ENCODE measurements at places on chromosomes 3 and 15.

DNA sequence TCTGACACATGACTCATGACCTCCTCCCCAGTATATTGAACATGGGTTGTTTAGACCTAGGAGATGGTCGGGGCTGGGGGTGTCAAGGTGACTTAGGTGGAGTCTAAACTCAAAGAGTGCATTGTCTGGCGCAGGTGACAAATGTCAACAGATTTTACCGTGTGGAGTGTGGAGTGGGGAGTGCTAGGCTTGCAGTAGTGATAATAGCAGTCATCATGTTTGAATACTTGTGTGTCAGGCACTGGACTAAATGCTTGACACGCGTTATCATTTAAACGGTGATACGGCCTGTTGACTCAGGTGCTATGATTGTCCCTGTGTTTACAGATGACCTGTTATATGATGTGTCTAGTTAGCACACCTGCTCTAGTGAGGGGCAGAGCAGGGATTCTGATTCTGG lies 30.8 kb downstream of the MUC20 start:
- DNase-seq = no peak

DNA sequence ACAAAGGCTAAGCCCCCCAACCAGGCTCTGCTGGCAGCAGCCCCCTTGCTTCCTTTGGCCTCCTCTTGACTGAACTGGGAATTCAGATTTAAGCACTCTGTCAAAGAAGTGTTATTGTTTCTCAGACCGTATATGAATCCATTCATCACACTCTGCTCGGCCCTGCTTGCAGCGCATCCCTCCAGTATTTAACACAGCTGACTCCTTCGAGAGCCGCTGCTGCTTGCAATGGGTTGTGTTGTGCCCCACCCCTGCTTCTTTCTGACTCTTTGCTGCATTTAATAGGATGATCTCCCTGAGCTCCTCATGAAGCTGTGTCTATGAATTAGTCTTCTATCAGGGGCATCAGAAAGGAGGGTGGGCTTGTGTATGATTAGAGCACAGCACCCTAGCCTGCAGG lies 31.2 kb downstream of the C3orf20 start:
- DNase-seq = no peak

GRCh38 chr3:39434574-39434973 lies 28.1 kb downstream of the RPSA start:
- no peak for DNase-seq

DNA sequence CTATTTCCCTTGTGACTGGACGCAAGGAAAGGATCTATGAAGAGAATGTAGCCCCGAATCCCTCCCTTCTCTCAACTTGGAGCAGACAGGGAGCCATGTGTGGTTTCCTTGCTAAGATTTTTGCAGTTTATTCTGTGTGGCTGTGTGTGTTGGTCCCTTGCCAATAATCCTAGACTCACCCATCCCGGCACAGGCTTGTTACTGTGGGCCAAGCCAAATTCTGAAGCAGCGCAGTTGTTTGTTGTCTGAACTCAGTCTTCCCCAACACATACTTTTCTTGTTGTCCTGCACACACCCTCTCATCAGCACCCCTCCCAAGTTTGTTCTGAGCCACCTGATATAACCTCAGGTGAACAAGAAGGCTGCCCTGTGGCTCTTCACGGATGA lies 193.3 kb upstream of the CTDSPL start:
- DNase-seq = no peak

- no peak for DNase-seq
These were observed 5.6 kb upstream of the FAM81A start for GRCh38 chr15:59432389-59432788.

GRCh38 chr3:28019740-28020139 lies 221.7 kb upstream of the CMC1 start:
- DNase-seq = no peak
